NCI-H1092 (cell line): ENCODE measurements at places on chromosomes 4 and X.

DNA sequence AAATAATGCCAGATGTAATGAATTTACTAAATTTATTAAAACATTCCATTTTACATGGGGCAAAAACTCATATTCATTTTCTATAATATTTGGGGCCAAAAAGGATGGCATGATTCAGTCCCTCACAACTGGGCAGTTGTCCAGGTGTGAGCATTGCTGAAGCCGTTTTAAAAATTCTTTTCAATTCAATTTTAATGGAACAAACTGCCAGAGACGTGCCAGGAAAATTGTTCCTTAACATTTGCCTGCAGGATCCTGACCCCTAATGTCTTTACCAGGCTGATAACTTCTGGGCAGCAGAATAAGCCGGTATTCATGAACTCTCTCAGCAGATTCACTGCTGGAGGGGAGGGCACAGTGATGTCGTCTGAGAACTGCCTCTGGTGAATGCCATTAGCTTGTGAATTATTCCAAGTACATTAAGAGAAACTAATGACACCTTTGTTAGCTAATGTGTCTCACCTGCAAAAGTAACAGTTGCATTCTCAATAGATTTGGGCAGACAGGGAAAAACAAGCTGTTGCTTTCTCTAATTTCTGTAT is 1445.1 kb upstream of the TENM3 start:
- DNase-seq = no peak

DNA sequence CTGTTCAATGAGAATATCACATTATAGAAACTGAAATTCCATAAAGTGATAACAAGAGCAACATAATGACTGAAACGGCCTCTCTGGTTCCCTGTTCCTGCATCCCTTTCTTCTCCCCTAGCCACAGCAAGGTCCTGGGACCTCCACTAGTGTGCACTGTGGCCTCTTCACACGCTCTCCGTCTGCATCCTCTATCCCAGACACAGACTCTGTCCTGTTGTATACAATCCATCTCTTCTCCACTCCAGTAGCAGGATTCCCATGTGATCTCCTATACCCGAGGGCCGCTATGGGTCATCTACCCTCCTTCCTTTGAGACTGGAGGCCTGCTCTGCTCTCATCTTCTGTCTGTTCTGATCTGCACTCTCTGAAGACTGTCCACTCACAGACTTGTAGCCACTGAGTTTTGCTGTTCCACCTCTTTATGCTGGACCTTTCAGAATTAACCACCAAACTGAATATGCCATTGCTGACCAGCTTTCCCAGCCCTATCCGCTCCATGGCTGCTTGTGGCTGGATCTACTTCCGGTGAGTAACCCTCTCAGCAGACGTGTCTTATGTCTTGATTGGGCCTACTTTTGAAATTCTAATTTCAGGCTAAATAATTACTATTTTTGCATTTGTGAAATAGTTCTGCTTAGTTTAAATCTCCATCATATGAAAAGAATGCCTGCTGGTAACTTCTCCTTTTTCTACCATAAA is 105.1 kb upstream of the NAP1L5 start:
- no peak for DNase-seq

DNA sequence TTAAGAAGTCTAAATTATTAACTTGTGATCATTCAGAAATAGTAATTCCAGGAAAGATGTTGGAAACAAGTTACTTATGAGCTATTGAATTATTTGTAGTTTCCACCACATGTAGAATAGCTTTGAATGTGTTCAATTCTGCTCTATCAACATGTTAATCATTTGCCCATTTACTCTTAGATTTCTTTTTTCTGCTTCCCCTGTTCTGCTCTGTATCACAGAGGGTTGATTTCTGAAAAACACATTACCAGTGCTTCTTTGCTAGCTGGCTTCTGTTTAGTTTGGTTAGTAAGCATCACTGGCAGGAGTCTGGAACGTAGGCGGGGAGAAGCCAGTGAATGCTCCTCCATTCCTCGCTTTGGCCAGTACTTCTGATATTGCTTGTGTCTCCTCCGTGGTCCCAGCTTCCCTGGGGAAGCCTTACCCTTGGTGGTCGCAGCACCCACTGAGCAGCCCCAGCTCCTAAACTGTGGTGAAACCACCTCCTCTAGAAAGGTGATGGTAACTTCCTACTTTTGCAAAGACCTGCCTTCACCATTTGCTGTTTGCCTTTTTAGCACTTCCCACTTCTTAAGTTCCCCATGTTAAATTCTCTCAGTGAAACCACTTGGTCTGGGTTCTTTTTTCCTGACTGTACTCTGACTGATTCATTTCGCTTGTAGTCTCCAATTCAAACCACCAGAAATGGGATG is 40.3 kb upstream of the GALNT7 start:
- no peak for DNase-seq

GRCh38 chr4:57974821-57975220 is 864.6 kb upstream of the IGFBP7 start:
- no peak for DNase-seq

- no peak for DNase-seq
Observed at GRCh38 chr4:154416190-154416547, 75.4 kb downstream of the DCHS2 start.

DNA sequence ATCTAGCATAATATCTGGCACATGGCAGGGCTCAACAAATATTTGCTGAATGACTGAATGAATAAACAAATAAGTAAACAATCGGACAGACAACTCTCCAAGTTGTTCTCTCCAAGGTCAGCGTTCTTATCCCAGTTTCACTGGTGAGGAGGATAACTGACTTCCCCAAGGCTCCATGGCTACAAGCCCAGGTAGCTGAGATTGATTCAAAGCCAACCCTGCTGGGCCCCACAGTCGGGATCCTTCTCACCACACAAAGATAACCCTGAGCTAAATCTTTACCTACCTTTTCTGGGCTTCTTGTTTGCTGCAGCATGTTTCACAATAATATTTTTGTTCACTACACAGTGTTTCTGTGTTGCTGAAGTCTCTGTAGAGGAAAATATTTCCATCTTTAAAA is 54.9 kb downstream of the USP46 start:
- DNase-seq = no peak

GRCh38 chr4:68597482-68597881 is 21.4 kb upstream of the UGT2B17 start:
- no peak for DNase-seq

DNA sequence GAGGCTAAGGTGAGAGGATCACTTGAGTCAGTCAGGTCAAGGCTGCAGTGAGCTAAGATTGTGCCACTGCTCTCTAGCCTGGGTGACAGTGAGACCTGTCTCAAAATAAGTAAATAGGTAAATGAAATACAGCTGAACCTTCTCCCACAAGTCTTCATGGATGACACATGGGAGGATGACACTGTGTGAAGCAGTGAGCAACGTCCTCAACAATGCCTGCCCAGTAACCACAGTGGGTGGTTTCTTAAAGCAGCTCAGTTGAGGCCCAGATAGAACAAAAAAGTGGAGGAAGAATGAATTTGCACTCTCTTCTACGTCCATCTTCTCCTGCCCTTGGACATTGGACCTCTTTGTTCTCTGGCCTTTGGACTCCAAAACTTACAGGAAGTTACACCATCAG is 52.7 kb downstream of the MSX1 start:
- DNase-seq = no peak

- no peak for DNase-seq
Observed at GRCh38 chr4:40349561-40350198, 14.5 kb downstream of the CHRNA9 start.

DNA sequence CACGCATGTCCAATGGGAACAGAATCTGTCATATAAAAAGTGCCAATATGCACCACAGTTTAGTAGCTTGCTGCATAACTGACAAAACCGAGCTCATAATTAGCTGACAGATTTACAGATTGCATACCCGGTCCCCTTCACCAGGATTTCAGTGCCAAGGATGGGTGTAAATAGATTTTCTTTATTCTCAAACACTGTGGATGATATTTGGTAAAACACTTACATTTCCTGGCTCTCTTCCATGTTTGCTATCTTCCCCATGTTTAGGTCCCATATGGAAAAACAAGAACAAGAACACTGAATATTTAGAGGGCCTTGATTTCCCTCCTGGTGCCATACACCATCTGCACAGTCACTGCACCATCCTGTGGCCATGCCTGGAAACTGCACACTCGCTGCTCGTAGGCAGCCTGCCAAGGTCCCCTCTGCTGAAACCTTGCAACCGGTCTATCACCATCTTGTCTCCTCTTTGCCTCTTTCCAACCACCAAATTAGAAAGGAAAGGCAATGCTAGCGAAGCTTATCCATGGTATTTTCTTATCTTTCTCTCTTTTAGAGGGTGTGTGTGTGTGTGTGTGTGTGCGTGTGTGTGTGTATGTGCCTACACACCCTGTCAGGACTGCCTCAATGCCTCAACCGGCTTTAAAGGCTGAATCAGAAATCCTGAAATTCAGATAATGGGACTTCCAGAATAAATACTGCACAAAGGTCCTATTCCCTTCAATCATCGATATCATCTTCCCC is 124.2 kb upstream of the MBNL3 start:
- peak; percentile 69 for DNase-seq

GRCh38 chr4:153131596-153131995 is 72.6 kb upstream of the TRIM2 start:
- DNase-seq = no peak

DNA sequence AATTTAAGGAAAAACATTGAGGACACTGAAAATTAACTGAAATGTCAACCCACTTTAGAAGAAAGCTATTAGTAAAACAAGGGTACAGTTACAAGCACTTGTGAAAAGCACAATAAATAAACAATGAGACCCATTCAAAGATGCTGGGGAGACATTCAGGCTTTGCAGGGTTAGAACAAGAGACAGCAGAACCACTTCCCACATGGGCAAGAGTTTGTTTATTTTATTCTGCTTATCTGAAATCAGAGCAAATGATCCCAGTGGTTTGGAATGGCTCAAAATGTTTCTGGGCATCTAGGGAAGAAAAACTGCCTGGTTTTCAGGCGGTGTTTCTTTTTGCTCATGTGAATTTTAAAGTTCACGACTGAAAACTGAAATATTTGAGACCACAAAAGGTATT is 42.4 kb downstream of the PPP3CA start:
- DNase-seq = no peak

GRCh38 chr4:181301735-181302710 is 941.2 kb upstream of the TENM3 start:
- DNase-seq = peak; percentile 55

- DNase-seq = no peak
Observed at GRCh38 chr4:7788694-7789425, 150.8 kb downstream of the AFAP1 start.

GRCh38 chr4:61520681-61521160 is 320.6 kb downstream of the ADGRL3 start:
- no peak for DNase-seq

DNA sequence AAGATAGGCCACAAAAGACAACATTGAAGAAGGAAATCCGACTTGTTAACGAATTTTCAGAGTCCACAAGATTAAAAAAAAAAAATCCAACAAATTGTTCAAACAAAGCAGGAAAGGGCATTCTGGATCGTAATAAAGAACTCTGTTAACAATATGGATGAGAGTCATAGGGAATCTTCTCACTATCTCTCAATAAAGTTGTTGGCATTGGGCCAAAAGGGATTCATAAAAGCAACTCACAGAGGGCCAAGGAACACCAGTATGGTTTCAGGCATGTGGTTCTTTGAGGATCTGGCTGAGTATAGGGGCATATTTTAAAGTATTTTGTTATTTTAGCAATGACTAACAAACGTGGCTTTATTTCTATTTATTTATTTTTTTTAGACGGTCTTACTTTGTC is 49.5 kb downstream of the SHISA3 start:
- DNase-seq = no peak

GRCh38 chr4:112189754-112190153 is 41.8 kb upstream of the AP1AR start:
- DNase-seq = no peak

- DNase-seq = no peak
Observed at GRCh38 chrX:119151051-119151380, 23.4 kb upstream of the KIAA1210 start.

DNA sequence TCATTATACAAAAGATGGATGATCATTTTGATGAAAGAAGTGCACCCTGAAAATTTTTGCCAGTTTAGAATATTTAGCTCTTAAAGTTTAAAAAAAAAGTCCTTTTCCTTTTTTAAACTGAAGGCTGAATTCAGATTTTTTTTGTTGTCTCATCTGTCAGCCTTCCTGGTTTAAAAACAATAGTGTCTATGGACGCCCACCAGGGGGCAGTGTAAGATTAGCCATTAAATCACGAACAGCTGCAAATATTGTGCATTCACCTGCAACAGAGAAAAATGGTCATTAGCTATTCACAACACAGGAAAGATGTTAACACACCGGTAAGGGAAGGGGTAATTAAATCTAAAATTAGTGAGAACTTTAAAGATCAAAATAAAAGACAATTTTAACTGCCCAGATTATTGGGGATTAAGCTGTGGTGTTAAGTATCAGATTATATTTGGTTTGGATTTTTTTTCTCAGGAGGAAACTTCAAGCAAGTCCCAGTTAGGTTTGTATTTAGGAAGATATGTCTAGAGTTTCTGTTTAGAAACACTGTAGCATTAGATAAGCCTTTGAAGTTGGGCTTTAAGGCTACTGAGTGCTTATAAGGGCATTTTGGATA is 4.4 kb upstream of the CXorf38 start:
- peak; percentile 50 for DNase-seq

- DNase-seq = no peak
Observed at GRCh38 chr4:122798101-122798500, 28.5 kb upstream of the FGF2 start.

DNA sequence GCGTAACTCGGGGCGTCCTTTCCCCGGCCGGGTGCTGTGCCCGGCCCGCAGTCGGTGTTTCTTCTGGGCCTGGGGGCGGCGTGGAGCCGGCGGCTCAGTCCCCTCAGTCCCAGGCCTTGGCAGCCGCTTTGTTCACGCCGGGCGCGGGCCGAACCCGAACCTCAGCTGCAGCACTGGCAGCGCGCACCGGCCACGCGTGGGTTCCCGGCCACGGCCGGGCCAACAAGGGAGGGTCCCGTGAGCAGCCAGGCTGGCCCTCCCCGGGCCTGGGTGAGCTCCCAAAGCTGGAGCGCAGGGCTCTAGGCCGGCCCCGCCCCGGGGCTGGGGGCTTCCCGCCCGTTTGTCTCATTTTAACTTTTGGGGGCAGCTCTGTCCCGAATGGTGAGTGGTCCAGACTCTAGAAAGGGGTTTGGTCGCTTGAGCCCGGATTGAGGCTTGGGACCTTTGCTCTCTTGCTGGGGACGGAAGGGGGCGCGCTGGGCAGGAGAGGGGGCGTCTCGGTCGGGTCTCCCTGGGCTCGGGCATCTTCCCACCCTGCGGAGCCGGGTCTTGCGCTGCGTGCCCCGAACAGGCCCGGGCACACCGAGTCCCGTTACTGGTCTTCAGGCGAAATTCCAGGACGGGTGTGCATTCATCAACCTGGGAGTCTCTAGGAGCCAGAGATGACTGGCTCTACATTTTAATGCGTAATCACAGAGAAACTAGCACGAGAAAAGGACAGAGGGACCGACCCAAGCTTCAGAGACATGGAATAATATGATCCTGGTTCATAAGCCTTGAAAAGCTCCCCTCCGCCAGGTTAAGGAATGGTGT is 177.1 kb downstream of the CBR4 start:
- no peak for DNase-seq

- DNase-seq = no peak
Observed at GRCh38 chr4:40789031-40789430, 39.3 kb downstream of the NSUN7 start.

DNA sequence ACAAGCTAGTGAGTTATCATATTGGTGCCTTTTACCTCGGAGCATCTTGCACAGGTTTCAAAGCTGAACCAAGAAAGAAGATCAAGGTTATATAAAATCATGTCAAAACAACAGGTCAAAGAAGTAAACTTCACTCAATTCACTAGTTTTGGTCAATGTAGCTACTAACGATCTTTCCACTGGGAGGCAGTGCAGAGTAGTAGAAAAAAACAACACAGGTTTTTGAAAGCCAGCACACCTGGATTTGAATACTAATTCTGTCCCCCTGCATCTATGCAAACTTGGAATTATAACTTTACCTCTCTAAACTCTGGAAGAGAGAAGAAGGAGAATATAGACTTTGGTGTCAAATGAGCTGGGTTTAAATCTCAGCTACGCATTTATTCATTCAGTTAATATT is 266.1 kb downstream of the GRIA3 start:
- DNase-seq = no peak
